ENCODE measurements at places on chromosomes 16 and 17. TPM values are rescaled to one million over a fixed set of nuclear protein-coding genes. Genes with fewer than 3 reads are reported as not detected.

The ACSM2A gene
- total RNA-seq, result not detected

The PSMC3IP gene
- 18.0 TPM for total RNA-seq

DNA sequence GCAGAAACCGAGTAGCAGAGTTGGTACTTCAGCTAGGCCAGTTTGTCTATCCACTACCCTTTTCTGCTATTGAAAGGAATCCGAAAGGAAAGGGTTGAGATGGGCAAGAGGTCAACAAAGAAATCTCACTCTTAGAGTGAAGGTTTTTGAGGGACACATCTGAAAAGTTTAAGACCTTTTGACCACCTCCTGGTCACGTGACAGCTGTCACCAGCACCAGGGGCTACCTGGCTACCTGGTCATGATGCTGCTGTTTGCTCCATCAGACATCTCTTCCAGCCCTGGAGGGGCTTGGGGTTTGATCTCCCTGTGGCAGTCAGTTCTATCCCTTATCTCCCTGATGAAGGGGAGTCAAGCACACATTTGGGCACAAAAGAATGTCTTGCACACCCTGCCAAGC lies 7.6 kb downstream of the CCDC182 start:
- no peak for DNase-seq

The CIBAR2 gene
- total RNA-seq, result not detected

The KRT15 gene
- total RNA-seq, result not detected

The CHST6 gene
- 1.9 TPM for total RNA-seq

- no peak for DNase-seq
Observed at GRCh38 chr16:67893743-67894399, 817 bp downstream of the PSKH1 start.

- DNase-seq, result no peak
Observed at GRCh38 chr16:86319585-86320236, 190.6 kb upstream of the FOXF1 start.

The TOB1 gene
- 16.9 TPM for total RNA-seq

GRCh38 chr17:50145532-50146229 lies 4.8 kb downstream of the PPP1R9B start:
- DNase-seq, result no peak

- no peak for DNase-seq
Observed at GRCh38 chr16:68367030-68367429, 56.2 kb downstream of the PRMT7 start.

- no peak for DNase-seq
Observed at GRCh38 chr17:921161-921560, 58.4 kb downstream of the NXN start.

DNA sequence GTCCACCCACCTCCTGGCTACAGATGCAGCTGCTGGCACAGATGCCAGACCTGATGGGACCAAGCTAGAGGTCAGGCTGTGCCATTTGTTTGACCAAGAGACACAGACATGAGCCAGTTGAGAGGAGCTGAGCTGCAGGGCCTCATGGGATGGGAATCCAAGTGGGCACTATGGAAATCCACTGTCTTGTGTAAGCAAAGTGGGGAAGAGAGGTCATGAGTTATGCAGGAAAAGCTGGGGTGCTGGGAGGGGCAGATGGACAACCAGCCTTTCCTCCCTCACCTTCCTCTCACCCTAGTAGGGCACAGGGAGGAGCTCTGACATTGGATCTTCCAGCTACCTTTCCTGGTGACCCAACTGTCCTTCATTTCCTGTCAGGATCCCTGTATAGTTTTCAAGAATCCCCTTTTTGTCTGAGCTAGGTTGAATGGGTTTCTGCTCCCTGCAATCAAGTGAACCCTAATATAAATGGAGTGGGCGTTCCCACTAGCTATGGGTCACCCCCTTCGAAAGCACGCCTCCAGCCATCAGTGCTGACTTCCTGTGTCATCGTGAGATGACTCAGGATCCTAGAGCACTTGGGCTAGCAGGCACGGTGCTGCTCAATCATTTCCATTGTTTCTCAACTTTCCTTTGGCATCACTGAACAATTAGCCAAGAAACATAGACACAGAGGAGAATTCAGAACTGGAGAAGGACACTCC lies 13.6 kb downstream of the ATPAF2 start:
- no peak for DNase-seq

The MYL4 gene
- 0.96 TPM for total RNA-seq

GRCh38 chr17:58410714-58411407 lies 6.5 kb downstream of the RNF43 start:
- DNase-seq, result no peak

The SRP68 gene
- total RNA-seq, result 68.5 TPM

The SPNS2 gene
- 0.56 TPM for total RNA-seq

The PRMT7 gene
- total RNA-seq, result 47.6 TPM

The LGALS9B gene
- total RNA-seq, result 0.85 TPM

GRCh38 chr17:17590883-17591354 lies 589 bp downstream of the PEMT start:
- no peak for DNase-seq
